ENCODE measurements at places on chromosomes 3 and 15. TPM values are rescaled to one million over a fixed set of nuclear protein-coding genes. Genes with fewer than 3 reads are reported as not detected.

Gene CPA3
- polyA plus RNA-seq = 1.1 TPM

Gene GCSAM
- not detected for polyA plus RNA-seq

Gene PARP15
- 1.3 TPM for polyA plus RNA-seq

Gene CLRN1
- polyA plus RNA-seq = not detected

Gene NOP10
- polyA plus RNA-seq = 327 TPM

Gene TBC1D5
- 9.5 TPM for polyA plus RNA-seq

Gene MESP2
- polyA plus RNA-seq = not detected

Gene ZKSCAN7
- polyA plus RNA-seq = 1.5 TPM

Gene CCNB2
- 5.4 TPM for polyA plus RNA-seq

Gene ZNF80
- not detected for polyA plus RNA-seq

Gene SNTN
- polyA plus RNA-seq = not detected

Gene TNFSF10
- 54.3 TPM for polyA plus RNA-seq

Gene CMTM7
- 8.7 TPM for polyA plus RNA-seq

Gene HDC
- 4.4 TPM for polyA plus RNA-seq

Gene VPS13C
- 11.0 TPM for polyA plus RNA-seq

Gene P3H2
- 1.4 TPM for polyA plus RNA-seq

Gene C3orf49
- polyA plus RNA-seq = not detected

Gene DZIP1L
- polyA plus RNA-seq = 0.61 TPM

Gene HESX1
- 2.7 TPM for polyA plus RNA-seq

Gene CCK
- polyA plus RNA-seq = 0.87 TPM

Gene PPARG
- 26.6 TPM for polyA plus RNA-seq

Gene NR2E3
- polyA plus RNA-seq = not detected

All from stomach (tissue), 19 donors.